T1000 (cell line): ENCODE measurements at places on chromosomes 13 and 19.

GRCh38 chr19:40797963-40798682 lies 868 bp upstream of the EGLN2 start:
- no peak for DNase-seq

DNA sequence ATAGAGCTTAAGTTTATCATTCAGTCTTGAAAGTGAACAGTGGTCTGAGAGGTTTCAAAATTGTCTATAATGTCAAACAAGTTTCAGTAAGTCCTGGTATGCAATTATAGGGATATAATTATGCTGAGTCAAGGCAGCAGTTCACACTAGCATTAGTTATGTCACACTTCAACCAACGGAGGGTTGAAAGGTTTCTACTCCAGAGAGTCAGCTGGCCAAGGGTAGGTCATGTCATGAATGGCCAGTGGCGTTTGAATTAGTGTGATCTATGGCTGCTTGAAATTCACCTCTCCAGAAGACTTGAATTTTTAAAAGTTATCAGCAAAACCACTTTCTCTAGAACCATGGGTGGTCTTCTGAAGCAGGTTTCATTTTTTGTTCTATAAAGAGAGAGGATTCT lies 108.6 kb downstream of the TNFRSF19 start:
- no peak for DNase-seq

GRCh38 chr19:58332697-58333096 lies 5.9 kb downstream of the ZSCAN22 start:
- DNase-seq = no peak

GRCh38 chr19:11767633-11768133 lies 883 bp downstream of the ZNF441 start:
- peak; percentile 6 for DNase-seq

GRCh38 chr13:85074543-85075313 lies 724.5 kb downstream of the SLITRK6 start:
- DNase-seq = no peak

DNA sequence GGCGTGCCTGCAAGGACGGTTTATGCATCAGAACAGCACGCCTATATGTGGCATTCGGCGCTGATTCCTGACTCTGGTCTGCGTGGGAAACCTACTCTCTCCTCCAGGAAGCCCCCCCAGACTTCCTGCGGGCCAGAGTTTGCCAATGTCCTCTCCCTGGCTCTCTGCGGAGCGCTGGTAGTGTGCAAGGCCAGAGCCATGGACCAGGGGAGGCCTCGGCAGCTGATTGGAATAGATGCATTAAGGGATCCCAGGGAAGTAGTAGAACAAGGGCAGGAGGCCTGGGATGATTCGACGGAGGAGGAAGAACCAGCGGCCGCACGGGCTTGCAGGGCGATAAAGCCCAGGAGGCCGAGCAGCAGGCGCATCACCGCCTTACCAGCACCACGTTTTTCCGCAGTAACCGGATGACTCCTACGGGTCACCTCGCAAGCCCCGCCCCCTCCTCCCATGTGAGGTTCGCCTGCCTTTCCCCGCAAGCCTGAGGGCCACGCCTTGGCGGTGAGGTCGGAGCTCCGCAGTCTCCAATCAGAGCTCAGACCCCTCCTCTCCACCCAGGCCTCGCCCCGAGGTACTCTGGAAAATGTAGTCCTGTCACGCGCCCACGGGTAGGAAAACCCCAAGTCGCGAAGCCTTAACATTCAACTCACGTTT lies 5.0 kb downstream of the CLEC11A start:
- DNase-seq = no peak

DNA sequence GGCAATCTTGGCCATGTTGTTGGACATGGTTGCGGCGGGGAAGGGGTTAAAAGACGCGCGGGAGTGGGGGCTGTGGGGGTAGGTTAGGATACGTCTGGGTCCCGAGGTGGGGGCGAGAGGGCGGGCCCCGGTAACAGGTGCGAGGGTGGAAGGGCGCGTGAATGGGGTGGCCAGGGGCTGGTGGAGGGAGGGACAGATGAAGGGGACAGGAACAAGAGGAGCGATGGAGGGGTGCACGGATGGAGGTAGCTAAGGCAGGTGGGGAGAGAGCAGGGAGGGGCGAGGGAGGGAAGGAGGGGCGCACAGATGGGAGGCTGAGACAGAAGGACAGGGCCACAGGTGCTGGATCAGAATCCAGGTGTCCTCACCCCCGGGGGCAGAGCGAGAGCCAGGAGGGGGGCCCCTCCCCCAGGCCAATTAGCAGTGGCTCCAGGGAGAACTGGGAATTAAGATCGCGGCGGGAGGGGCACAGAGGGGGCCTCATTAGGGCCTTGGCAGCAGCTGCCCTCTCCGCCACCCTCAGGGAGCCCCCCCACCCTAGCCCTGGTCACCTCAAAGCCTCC lies 1.3 kb downstream of the GNG8 start:
- no peak for DNase-seq

DNA sequence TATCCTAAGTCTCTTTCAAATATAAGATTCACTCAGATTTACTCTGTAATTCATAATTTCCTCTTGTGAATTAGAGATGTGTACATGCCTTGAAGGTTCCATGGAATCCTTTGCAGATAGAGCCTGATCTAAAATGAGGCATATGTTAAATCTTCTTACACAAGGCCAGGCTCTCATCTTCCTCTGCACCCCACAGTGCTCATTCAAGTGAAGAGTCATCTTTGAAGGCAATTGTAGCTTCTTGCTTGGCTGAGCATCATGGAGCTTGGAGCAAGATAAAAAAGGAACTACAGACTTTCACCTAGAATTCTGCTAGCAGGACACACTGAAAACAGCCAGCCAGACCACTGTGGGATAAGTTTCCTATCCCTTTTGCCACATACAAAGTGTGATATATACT lies 566.4 kb downstream of the PCDH9 start:
- DNase-seq = no peak

DNA sequence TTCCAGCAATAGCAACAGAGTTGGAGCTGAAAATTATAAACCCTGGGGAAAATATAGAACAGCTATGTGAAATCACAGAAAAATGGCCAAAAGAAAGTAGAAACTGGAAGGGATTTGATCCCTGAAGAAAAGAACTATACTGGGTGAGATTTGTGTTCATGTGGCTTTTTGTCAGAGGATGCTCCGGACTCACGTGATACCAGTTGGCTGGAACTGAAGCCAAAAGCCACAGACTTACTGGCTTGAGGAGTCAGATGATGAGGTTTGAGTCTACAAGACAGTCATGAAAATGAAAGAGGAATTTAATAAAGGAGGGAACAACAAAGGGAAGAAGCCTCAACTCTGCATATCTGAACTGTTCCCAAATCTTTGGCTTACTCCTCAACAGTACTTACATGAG lies 427.1 kb downstream of the GPC5 start:
- no peak for DNase-seq

DNA sequence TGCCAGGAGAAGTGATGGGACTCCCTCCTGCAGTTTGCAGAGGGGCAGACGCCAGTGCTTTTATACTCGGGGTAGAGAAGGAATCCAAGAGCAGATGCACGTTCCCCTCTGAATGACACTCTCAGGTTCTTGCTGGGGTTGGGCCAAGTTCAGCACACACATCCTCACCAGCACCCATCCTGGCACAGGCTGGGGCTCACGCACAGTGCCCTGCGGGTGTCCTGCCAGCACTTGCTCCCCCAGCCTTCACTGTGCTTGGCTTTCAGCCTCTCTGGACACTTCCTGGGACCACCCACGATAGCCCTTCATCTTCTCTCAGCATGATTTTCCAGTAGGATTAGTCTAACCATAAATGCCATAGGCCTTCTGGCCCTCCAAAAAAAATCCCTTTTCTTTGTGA lies 158.6 kb downstream of the ZNF536 start:
- DNase-seq = no peak

DNA sequence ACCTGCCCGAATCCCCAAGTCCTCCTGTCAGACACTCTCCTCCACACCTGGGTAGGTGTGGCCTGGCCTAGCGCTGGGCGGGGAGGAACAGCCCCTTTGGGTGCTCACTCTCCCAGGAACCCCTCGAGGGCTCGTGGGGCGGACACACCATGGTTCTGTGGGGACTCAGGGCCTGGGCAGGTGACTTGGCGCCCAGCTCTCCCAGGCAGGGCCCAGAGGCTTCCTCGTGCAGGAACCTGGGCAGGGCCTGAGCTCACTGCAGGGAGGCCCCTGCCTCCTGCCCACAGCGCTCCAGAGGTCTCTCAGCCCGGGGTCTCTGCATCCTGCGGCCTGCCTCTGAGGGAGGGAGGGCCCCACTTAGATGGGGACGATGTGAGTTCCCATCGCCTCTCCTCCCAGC lies 11.9 kb downstream of the LSM4 start:
- no peak for DNase-seq

DNA sequence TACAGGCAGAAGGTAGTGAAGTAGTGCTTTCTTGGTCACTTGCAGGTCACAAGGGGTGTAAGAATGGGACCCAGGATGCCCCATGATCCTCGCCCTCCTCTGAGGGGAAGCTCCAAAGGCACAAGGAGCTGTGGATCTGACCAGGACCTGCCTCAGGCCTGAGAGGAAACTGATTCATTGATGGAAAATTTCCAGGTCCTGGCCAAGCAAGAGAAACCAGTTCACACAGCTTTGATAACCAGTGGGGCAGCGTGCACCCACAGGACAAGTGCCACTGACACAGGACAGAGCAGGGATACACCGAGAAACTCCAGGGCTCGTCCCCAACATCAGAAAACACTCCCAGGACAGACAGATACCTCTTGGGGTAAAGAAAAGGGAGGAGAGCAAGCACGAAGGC lies 177.1 kb downstream of the RBM26 start:
- DNase-seq = no peak

DNA sequence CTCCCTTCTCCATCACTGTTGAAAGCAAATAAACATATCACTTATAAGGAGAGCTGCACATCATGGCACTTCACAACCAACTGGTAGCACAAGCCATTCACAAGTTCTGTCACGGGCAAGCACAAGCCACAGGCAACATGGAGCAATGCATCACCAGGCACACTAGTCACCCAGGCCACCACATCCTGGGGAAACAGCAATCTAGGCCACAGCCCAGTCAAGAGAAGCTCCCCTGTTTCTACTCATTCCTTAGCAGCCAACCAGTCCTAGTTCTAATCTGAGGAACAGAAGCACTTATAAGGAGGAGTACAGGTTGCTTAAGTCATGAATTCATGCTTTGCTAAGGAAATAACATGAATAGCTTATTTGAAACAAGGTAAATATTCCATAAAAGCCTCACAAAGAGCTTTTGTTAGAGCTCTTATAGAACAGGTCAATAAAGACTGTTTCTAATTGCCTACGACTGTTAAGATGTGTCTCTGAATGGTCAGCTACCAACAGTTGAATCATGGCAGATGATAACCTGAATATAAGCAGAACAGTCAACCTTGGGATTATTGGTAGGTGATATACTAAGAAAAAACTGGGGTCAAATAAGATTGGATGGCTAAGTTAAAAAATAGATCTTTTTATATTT lies 169.0 kb downstream of the TBC1D4 start:
- no peak for DNase-seq

GRCh38 chr13:32976056-32976805 lies 40.0 kb upstream of the KL start:
- DNase-seq = no peak

DNA sequence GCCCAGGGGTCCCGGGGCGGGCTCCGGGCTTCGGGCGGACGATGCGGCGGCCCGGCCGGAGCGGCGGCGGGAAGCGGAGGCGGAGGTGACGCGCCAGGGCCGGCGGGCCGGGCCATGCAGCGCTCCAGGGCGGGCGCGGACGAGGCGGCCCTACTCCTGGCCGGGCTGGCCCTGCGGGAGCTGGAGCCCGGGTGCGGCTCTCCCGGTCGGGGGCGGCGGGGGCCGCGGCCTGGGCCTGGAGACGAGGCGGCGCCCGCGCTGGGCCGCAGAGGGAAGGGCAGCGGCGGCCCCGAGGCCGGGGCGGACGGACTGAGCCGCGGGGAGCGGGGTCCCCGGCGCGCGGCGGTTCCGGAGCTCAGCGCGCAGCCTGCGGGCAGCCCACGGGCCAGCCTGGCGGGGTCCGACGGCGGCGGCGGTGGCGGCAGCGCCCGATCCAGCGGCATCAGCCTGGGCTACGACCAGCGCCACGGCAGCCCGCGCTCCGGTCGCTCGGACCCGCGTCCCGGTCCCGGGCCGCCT lies 362 bp downstream of the WTIP start:
- peak; percentile 44 for DNase-seq

DNA sequence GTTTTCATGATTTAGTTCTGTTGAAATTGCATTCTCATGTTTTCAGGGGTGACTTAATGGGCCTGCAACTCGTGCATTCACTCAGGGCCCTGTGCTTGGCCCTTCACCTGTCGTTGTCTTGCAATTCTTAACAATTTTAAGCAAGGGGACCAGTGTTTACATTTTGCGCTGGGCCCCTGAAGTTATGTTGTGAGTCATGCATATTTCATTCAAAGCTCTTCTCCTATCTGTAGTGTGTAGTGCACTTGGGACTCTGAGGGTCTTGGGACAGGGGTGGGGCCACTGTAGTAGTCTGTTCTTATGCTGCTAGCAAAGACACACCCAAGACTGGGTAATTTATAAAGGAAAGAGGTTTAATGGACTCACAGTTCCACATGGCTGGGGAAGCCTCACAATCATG lies 211.2 kb upstream of the RXFP2 start:
- DNase-seq = no peak

DNA sequence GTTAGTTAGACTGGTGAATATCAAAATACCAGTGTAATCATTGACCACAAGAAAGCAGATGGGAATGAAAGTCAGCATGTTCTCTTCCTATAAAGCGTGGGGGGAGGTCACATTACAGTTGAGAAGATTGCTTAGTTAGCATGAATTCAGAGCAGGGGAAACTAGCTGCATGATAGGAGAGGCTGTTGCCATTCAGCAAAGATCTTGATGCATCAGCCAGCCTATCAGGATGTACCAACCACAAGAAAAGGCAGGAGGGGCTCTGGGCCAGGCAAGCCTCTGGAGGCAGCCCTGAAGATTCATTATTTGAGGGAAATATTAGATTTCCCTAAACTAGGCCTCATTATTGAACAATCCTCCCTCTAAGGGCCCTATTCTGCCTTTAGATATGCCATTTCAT lies 5.0 kb upstream of the MTMR6 start:
- DNase-seq = no peak

DNA sequence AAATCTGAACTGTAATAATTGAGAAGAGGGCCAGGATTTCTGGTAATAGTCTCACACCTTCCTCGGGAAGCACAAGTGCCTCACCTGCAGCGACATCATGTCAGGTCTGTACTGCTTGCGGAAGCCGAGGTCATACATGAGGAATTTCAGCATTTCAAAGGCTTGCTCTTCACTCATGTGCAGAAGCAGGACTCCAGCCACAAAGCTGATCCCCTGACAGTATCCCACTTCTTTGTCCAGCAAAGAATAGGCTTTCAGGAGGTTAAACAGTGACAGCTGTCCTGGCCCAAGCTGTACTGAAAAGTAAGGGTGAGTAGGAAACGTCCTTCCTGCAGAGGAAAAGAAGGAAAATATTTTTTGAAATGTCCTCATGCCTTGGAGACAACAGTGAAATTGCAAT lies 182.7 kb downstream of the TBC1D4 start:
- no peak for DNase-seq
